Smooth muscle cell of the brain vasculature (primary cell): ENCODE measurements at places on chromosomes 1 and 21.

DNA sequence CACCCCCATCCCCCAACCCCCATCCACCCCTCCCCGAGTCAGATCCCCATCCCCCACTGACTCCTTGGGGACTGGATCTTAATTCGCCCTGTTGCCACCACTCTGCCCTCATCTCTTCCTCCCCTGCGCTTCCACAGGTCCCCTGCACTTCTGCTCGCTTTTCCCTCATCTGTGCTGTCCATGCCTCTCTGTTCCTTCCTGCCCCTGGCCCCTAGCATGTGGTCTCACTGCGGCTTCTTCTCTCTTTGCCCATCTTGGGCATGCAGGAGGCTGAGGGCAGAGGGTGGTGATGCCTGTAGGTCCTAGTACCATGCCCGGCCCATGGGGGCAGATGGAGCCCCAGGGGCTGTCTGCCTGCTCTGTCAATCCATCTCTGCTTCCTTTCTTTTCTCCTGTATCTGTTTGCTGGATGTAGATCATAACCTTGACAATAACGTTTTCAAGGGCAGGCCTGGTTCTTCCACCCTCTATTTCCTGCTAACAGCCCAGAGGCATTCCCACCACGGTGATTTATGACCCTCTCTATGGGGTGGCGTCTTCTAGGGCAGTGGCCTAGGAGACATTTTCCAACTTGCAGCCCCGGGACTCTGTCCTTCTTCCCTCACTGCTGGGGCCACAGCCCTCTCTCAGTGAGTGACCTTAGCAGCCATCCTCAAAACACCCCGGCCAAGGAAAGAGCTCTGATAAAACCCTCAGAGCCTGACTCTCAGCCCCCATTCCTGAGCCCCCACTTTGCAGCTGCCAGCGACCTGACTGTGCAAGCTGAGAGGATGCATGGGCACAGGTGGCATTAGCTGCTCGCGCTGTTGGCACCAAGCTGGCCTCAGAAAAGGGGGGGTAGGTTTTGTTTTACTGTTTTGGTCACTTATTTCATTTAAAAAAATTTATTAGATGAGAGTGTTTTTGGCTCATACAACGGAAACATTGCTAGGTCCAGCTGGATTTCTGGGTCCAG is 33.9 kb downstream of the TMEM51 start:
- DNase-seq: no peak

DNA sequence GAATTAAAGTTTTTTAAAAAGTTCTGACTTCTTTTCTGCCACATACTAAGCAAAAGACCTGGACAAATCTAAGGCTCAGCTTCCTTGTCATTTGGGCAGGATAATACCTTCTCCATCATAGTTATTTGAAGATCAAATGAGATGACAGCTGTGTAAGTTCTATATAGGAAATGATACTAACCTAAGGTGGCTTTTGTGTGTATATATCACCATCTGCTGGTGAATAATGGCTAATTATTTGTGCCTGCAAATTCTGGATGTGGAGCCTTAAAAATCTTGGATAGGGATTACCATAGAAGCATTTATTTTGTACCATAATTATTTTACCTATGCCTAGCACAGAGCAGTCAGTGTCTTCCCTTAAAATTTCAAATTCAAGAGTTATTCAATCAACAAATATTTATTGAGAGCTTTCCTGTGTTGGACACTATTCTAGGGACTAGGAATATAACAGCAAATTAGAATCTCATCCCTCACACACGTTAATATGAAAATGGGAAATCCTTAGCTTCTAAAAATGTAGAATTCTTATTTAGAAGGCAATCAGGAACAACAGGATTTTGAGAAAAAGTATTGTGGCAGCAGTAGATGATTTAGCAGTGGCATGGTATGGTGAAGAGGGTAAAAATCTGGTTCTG is 89.8 kb downstream of the TMEM200B start:
- DNase-seq: peak; percentile 13

DNA sequence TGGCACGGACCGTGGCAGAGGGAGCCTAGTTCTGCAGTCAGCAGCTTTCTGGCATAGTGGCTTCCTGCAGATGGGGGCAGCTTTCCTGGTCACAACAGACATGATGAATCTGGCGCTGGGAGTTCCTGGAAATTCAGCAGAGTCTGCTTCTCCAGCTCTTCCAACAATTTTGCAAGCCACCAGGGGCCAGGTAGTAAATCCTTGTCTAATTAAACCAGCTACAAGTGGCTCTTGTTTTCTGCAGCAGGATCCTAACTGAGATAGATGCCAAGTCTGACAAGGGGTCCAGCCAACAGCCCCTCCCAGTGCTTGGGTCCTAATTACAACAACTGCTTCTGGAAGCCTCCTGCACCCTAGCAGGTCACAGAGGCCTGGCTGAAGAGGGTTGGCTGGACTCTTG is 35.8 kb downstream of the TRIM62 start:
- DNase-seq: no peak

- no peak for DNase-seq
Measured at GRCh38 chr1:204828352-204828850, 42.3 kb upstream of the NFASC start.

- DNase-seq: no peak
Measured at GRCh38 chr21:29248124-29248523, 50.6 kb upstream of the BACH1 start.

DNA sequence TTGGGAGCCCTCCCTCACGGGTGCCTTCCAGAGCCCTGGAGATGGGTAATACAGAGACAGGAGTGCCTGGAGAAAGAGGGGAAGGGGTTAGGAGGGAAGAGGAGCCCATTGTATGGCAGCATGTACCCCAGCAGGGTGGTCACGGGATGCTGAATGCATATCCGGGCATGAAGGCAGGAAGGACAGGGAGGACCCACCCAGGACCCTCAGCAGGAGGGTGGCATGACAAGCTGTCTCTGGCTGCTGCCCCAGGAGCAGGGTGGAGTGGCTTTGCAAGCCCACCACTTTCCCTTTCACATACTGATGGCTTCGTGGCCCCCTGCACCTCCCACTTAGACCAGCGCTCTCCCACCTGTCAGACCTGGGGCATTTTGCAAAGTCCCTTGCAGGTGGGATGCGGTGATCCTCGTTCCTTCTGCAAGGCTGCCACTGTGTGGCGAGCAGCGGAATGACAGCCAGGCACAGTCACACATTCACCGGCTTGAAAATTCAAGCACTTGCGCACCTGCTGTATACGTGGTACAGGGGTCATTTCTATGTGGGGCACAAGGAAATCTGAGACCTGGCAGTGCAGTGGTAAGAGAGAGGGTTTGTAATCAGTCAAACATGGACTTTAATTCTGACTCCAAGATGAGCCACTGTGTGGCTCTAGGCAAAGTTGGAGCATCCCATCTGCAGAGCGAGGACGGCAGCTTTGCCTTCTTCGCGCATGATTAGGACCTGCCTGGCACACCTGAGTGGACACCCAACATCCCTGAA is 53.2 kb upstream of the TMEM51 start:
- peak; percentile 10 for DNase-seq
